Neural progenitor cell (in vitro differentiated cells): ENCODE measurements at places on chromosomes 5 and 9. TPM values are rescaled to one million over a fixed set of nuclear protein-coding genes. Genes with fewer than 3 reads are reported as not detected.

DNA sequence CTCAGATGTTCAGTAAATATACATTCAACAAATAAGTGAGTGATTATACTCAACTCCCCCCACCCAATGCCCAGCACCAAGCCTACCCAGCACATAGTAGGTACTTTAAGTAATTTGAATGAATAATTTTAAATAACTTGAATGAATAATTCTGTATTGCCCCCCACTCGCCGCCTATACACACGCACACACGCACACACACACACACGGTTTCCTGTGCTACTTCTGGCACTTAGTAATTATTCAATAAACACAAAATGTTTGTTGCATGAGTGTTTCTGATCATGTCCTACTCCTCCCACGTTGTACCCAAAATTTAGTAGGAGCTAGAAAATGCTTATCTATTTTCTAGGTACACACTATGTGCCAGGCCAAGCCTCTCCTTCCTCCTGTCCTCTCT, 16.2 kb downstream of the PCDH12 start:
- no peak overlapping the region for H3K27ac ChIP-seq
- H3K27me3 ChIP-seq = no peaks in the 10 kb centered on the region
- no peaks in the 10 kb centered on the region for H3K36me3 ChIP-seq
- no peak overlapping the region for H3K4me3 ChIP-seq
- peaks cover 8% of the 10 kb centered on the region for H3K4me1 ChIP-seq

GRCh38 chr5:98905857-98906688, 22.7 kb downstream of the CHD1 start:
- no peaks in the 10 kb centered on the region for H3K4me1 ChIP-seq
- peak; percentile 45 for DNase-seq
- H3K36me3 ChIP-seq = peaks cover 37% of the 10 kb centered on the region
- no peak overlapping the region for H3K4me3 ChIP-seq
- no peak overlapping the region for H3K27ac ChIP-seq

Gene TERT
- total RNA-seq = 2.4 and 14.8 TPM in 2 replicates

Gene IL3
- not detected in 2 replicates for total RNA-seq

DNA sequence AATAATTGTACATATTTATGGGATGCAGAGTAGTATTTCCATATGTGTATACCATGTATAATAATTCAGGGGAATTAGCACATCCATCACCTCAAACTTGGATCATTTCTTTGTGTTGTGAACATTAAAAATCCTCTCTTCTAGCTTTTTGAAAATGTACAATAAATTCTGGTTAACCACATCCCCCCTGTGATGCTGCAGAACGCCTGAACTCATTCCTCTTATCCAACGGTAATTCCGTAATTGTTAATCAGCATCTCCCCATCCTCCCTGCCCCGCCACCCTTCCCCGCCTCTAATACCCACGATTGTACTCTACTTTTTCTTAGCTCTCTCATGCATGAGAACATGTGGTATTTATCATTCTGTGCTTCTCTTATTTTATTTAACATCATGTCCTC, 127.7 kb upstream of the ANKRD55 start:
- no peak overlapping the region for H3K4me3 ChIP-seq
- no peaks in the 10 kb centered on the region for H3K27me3 ChIP-seq
- no peaks in the 10 kb centered on the region for H3K4me1 ChIP-seq

Gene SEMA5A
- total RNA-seq = 10.8 and 11.9 TPM in 2 replicates

Gene ZMAT2
- total RNA-seq = 62.2 and 71.5 TPM in 2 replicates

GRCh38 chr9:113769412-113769811, 106.7 kb upstream of the ZNF618 start:
- no peaks in the 10 kb centered on the region for H3K36me3 ChIP-seq
- no peaks in the 10 kb centered on the region for H3K4me1 ChIP-seq
- no peak overlapping the region for H3K27ac ChIP-seq
- H3K4me3 ChIP-seq = no peak overlapping the region
- no peak for DNase-seq

Gene PCDHGB4
- total RNA-seq = 10.4 and 14.9 TPM in 2 replicates

GRCh38 chr5:35803191-35803651, 53.5 kb upstream of the IL7R start:
- no peaks in the 10 kb centered on the region for H3K27me3 ChIP-seq
- no peak overlapping the region for H3K4me3 ChIP-seq
- no peaks in the 10 kb centered on the region for H3K36me3 ChIP-seq
- peak; percentile 90 for DNase-seq

- no peaks in the 10 kb centered on the region for H3K27me3 ChIP-seq
- H3K4me1 ChIP-seq = peaks cover 14% of the 10 kb centered on the region
- no peak for DNase-seq
- H3K27ac ChIP-seq = no peak overlapping the region
- H3K36me3 ChIP-seq = peaks cover 9% of the 10 kb centered on the region
These were observed 83.1 kb downstream of the NLN start for GRCh38 chr5:65805089-65805488.

GRCh38 chr5:14250084-14250695, 107.0 kb downstream of the TRIO start:
- H3K27me3 ChIP-seq = no peaks in the 10 kb centered on the region
- H3K4me1 ChIP-seq = peaks cover 35% of the 10 kb centered on the region
- H3K4me3 ChIP-seq = no peak overlapping the region
- peak; percentile 85 for DNase-seq
